HuH-7 (cell line): ENCODE measurements at places on chromosomes 4 and X.

DNA sequence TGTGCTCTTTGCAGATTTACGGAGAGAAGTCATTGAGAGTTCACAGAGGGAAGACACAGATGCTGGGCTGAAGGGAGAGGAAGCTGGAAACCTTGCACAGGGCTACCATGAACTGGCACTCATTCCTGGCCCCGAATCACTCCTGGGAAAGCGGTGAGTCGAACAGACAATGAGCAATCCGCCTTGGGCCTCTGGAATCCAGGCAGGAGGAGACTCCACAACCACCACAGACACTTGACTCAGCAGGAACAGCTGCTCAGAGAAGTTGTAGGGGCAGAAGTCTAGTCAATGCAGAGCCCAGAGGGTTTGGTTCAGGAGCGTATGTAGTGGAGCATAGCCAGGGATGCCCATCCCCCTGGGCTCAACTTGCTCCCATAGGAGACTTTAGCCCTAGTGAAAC, 62.8 kb upstream of the GRIA3 start:
- DNase-seq, result no peak

GRCh38 chr4:29770627-29771026, 949.5 kb upstream of the PCDH7 start:
- DNase-seq, result no peak

GRCh38 chr4:73692254-73692653, 48.1 kb upstream of the CXCL8 start:
- DNase-seq, result no peak

DNA sequence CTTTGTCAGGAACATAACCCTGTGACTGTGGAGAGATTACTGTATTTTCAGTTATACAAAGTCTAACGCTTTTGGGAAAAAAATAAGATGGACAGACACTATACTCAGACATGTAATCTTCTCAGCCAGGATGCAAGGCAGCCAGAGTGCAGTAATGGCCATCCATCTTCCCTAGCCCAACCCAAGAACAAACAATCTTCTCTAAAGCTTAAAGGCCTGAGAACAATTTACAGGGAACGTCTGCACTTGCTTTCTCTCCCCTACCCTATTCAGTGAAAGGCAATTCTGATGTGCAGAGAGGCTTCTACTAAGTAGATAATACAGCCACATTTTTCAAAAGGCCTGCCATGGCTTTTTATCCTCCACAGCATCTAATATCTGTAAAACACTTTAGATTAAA, 471.3 kb downstream of the FGF13 start:
- no peak for DNase-seq

GRCh38 chr4:159284733-159285132, 181.9 kb downstream of the RAPGEF2 start:
- no peak for DNase-seq

DNA sequence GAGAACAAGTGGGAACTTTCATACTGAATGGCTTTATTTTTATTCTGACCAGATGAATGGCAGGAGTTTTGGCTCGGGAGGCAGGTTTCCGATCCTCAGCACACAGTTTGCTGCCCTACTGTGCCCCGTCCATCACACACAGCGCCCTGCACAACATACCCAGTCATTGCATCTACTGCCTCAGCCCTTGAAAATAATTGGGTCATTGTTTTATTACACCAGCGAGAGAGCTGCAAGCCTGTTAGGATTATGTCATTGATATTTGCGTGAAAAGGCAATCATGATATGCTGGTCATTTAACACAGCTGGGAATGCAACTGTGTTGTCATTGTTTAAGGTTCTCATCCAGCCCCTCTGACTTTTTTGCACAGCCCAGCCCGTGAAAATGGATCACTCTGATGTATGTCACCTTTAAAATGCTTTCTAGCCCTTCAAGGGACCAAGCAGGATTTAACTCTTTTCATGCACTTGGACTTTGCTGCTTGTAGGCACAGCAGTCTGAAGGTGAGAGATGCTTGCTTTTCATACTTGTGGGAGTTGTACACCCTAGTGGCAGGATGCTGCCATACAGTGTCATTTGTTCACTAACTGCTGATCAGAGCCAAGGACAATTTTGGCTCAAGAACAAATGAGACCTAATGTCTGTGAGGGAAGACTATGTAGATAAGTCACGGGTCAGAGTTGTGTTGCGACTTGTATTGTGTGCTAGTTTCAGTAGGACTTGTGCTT, 62.3 kb downstream of the RTL9 start:
- DNase-seq, result peak; percentile 15

- no peak for DNase-seq
Measured at GRCh38 chrX:23699636-23700194, 32.4 kb downstream of the PRDX4 start.

- DNase-seq, result no peak
Measured at GRCh38 chr4:85086721-85087120, 120.2 kb upstream of the WDFY3 start.

- no peak for DNase-seq
Measured at GRCh38 chr4:39626261-39626660, 12.4 kb downstream of the SMIM14 start.

DNA sequence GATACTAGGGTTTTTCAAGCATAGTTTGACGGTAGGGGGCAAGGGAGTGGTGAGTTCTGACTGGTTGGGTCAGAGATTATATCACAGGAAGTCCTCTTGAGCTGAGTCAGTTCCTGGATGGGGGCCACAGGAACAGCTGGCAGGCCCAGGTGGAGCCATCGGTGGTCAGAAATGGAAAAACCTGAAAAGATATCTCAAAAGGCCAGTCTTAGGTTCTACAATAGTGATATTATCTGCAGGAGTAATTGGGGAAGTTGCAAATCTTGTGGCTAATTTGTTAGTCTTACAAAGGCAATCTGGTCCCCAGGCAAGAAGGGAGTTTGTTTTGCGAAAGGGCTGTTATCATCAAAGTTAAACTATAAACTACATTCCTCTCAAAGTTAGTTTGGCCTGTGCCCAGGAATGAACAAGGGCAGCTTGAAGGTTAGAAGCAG, 159.3 kb downstream of the PTCHD1 start:
- DNase-seq, result no peak

GRCh38 chrX:41671082-41671481, 17.7 kb upstream of the GPR34 start:
- DNase-seq, result no peak

GRCh38 chr4:8324640-8325239, 55.2 kb downstream of the HTRA3 start:
- DNase-seq, result no peak

GRCh38 chrX:69031971-69032391, 133.3 kb downstream of the PJA1 start:
- no peak for DNase-seq

- no peak for DNase-seq
Measured at GRCh38 chrX:11097933-11098332, 13.2 kb upstream of the HCCS start.

- DNase-seq, result no peak
Measured at GRCh38 chr4:29051381-29051965, 1668.7 kb upstream of the PCDH7 start.

- no peak for DNase-seq
Measured at GRCh38 chr4:124694306-124694705, 18.2 kb downstream of the ANKRD50 start.

GRCh38 chr4:57488366-57489162, 378.4 kb upstream of the IGFBP7 start:
- no peak for DNase-seq

GRCh38 chrX:39361736-39362135, 560.5 kb downstream of the MID1IP1 start:
- DNase-seq, result no peak

DNA sequence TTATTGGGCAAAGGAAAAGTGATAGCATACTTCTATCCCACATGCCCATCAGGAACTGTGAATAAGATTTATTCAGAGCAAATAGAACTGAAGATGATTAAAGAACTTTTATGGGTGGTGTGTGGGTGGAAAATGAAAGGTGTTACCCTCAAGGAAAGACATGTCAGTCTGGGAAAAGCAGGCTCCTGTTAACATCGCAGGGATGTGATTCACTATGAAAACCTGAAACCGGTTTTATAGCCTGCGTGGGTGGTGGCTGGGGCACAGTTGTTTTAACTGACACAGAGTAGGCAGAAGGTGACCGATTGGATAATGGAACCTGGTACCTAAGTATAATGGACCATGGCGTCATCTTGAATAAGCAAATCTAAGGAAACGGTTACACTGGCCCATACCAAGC, 61.3 kb upstream of the CASK start:
- no peak for DNase-seq

DNA sequence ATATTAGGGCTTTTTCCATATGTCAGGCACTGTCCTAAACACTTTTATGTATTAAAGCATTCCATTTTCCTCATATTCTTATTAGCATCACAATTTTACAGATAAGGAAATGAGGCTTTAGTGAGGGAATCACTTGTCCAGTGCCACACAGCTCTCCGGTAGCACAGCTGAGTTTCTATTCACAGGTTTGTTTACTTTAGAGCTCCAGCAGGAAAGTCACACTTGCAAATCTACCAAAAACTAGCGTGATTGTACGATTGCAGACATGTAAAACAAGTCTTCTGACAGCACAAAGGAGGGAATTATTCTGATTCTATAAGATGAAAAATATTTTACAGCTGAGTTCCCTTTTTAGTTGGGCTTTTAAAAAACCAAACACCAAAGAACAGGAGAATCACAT, 472.1 kb downstream of the TMA16 start:
- DNase-seq, result no peak

DNA sequence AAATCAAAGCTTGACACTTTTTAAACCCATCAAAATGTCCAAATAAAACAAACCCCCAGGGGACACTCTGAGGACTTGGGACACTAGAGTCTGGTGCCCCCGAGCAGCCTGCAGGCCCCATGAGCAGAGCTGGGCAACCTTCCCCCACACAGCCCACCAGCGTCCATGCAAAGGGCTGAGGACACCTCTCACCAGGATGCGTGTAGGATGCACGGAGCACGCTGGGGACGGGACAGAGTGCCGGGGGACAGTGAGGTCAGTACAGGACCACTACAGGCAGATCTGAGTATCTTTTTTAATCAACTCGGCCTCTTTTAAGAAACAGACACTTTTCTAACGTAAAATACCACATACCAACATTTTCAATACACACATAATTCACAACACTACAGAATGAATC, 6.9 kb downstream of the GAK start:
- no peak for DNase-seq

- no peak for DNase-seq
Measured at GRCh38 chr4:175504318-175504717, 307.7 kb downstream of the GPM6A start.

DNA sequence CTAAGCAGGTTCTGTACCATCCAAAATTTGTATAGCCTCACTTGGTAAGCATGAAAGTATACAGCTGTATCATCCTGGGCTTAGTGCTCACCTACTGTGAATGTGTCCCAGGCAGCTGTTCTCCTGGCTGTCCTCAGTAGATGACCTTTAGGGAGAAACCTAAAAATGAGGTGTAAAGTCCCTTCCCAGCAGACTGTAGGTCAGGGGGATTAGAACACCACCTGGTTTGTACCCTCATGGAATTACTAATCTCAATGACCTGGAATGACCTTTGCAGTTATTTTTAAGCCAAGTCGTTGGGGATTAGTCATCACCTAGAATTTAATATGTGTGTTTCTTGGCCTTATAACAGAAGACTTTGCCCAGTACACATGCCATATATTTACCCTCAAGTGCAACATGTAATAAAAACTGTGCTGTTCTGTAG, 39.1 kb upstream of the MBTPS2 start:
- DNase-seq, result no peak

DNA sequence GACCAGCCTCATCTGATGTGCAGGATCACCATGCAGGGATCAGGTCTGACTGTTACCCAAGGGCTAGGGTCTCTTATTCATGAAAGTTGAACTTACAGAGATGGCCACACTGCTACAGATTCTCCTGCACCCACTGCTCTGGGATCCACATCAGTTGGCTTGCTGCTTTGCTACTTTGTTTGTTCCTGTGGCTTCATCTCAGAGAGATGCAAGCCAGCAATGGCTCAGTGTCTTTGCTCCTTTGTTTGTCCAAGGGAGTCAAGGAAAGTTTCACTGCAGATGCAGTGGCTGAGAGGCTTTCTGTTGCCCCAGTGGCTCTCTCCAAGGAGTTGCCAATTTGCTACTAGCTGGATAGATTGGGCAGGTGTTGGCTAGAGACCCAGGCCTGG, 70.3 kb upstream of the UGT2B7 start:
- no peak for DNase-seq

- peak; percentile 32 for DNase-seq
Measured at GRCh38 chrX:131675596-131676194, 131.8 kb downstream of the OR13H1 start.

DNA sequence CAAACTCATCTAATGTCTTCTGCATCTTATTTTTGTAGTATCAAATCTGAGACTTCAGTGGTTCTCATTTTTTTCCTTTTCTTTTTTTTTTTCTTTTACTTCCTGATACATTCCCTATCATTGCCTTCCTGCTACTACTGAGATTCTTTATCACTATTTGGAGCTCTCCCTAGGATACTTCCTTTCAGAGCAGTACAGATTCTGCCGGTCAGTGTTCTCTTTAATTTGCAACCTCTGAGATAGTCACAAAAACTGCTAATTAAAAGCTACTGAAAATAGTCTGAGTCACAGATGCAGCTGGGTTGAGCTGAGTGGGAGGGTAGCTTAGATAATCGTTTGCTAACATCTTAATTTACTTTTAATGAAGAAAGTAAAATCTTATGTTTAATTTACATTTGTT, 1279.7 kb downstream of the ARAP2 start:
- no peak for DNase-seq

DNA sequence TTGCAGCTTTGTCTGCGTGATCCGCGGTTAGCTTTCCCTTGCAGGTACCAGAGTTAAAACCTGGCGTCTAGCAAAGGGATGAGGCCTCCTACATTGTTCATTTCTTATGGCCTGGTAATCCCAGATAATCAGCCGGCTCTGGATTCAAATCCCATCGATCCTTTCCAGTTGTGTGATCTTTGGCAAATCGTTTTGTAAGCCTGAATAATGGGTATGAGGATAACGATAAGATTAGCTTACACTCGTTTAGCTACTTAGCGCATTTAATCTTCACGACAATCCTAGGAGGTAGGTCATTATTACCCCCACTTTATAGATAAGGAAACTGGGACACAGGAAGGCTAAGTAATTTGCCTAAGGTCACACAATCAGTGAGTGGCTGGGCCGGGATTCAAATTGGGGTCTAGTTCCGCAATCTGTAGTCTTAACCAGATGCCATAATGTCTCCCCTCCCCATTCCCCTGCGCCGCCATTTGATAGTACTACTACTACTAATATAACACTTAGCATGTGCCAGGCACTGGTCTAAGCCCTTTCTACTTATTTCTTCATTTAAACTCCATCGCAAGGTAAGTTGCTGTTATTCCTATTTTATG, 1.7 kb upstream of the UBA1 start:
- DNase-seq, result no peak

- no peak for DNase-seq
Measured at GRCh38 chrX:72176981-72177380, 4.6 kb upstream of the PIN4 start.
